Fibroblast of skin of left biceps (primary cell): ENCODE measurements at places on chromosomes 13 and 19.

DNA sequence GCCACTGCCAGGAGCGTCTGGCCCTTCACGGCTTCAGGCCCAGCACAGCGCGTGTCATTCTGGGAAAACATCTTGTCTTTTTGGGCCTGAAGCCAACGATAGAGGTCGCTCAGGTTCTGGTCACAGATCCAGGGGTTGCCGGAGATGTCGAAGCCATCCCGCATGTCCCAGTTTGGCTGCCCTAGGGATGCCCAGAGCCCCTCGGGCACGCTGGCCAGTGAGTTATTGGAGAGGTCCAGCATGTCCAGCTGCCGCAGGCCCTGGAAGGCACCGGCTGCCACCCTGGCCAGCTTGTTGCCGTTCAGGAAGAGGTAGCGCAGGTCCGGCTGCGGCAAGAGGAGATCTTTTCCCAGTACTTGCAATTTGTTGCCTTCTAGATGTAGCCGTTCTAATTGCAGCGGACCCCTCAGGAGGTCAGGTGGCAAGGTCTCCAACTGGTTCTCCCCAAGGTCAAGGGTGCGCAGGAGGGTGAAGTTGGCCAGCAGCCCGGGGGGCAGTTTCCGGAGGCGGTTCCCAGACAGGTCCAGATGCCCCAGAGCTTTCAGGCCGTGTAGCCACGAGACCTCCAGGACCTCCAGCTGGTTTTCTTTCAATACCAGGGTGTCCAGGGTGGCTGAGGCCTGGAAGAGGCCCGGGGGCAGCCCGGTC, 1.8 kb downstream of the LRG1 start:
- no peak for DNase-seq

- no peak for DNase-seq
These were observed 4.5 kb upstream of the LAIR1 start for GRCh38 chr19:54369082-54369687.

DNA sequence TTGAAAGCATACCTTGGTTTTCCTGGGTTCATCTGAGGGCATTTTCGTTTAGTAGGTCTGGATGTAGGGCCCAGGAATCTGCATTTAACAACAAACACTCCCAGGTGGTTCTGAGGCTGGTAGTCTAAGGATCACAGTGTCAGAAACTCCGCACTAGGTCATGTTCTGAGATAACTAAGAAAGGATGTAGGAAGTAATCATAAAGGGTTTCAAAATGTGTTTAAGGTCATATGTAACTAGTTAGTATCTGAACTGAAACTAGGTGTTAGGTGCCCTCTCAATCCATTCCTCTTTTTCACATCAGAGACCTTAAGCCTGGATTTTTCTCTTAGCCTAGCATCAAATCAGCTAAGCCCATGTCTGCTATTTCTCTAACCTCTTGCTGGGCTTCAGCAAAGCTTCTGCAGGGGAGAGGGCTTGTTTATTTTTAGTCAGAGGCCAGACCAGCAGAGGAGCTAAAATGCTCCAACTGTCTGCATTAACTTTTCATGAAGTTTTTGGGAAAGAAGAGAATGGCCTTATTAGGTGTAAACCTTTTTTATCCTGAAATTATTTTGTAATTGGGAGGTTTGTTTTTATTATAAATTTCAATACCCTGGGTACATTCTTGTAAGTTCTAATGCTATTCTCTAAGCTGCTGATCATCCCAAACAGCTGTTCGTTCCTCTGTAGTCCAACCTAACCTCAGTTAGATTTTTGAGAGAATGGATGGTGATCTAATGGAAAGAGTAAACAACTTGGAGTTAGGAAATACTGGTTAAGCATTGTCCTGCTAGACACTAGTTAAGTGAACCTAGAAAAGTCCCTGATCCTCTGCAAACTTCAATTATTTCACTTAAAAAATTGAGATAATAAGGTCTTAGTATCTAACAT, 262.8 kb upstream of the RFC3 start:
- no peak for DNase-seq

DNA sequence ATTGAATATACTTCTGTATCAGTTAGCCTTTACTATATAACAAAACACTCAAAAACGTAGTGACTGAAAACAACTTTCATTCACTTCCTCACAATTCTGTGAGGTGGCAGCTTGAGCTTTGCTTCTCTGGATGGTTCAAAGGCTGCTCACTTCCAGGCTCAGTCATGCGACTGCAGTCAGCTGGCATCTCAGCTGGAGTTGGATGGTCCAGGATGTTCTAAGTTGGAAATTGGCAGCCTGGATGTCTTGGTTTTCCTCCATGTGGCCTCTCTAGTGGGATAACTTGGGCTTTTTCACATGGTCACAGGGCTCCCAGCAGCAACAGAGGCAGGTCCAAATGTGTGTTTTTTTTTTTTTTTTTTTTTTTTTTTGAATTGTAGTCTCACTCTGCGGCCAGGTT, 204.4 kb downstream of the LACC1 start:
- DNase-seq, result no peak

DNA sequence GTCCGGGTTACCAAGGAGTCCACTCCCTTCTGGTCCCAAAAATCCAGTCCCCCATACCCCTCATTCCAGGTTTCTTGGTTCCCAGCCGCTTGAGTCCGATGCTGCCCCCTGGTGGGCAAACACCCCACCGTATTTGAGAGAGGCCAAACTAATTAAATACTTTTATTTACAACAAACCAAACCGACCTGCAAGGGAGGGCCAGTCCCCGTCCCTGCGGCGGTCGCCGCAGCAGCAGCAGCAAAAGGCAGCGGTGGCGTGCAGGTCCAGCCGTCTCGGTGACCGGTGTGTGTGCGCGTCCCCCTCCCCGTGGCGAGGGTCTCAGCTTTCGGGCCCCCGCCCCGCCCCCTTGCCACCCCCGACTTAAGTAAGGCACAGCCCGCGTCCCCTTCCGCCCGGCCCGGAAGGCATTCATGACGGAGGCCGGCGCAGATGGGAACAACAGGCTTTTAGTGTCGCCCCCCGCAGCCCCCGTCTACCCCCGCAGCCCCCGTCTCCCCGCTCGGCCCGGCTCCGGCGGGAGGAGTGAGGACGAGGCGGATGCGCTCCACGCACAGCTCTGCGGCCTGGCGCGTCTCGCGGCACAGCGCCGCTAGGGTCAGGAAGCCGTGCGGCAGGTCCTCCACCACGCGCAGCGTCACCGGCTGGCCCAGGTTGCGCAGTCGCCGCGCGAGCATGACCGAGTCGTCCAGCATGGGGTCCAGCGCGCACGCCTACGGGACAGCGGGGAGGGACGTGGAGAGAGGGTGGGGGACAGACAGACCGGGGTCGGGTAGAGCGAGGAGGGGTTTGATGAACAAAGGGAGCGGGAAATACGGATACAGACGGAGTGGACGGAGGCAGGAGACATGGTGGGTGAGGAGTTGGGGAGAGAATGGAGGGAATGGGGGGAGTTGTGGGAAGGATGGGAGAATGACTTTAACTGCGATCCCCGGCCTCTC, 11.5 kb upstream of the CNFN start:
- no peak for DNase-seq

- no peak for DNase-seq
These were observed 3.5 kb downstream of the LYPD5 start for GRCh38 chr19:43798546-43799409.

- DNase-seq, result no peak
These were observed 617.7 kb upstream of the SLITRK1 start for GRCh38 chr13:84500016-84500415.

DNA sequence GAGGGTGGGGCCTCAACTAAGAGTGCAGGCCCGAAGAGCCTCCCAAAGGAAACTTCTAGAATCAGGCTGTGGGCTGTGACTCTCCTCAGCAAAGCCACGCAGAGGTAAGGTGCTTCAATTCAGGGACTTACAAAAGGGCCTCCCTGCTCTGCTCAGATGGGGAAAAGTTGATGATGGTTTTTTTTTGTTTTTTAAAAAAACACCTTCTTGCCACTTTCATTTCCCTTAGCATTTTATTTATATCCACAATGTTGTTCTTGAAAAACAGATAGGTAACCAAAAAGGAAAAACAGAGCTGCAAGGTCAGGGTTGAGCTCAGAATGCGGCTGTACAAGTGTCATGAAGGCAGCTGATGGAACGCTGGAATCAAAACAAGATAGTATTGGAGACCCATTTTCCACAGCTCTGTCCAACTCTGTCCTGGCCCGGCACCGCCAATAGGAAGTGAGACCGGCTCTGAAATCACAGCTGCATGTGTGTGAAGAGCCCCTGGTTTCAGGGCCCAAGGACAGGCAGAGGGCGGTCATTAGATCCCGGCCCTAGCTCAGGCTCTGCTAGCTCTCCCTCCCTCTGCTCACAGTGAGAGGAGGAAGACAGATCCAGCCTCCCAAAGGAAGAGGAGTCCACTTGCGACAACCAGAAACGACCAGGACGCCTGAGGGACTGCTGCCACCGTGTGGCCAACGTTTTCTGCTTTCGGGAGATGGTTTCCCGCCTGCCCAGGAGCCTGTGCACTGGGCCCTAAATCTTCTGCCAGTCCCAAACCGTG, 58.3 kb downstream of the KLF2 start:
- DNase-seq, result peak; percentile 42

- DNase-seq, result no peak
These were observed 7.2 kb upstream of the CEACAM8 start for GRCh38 chr19:42601811-42602443.

DNA sequence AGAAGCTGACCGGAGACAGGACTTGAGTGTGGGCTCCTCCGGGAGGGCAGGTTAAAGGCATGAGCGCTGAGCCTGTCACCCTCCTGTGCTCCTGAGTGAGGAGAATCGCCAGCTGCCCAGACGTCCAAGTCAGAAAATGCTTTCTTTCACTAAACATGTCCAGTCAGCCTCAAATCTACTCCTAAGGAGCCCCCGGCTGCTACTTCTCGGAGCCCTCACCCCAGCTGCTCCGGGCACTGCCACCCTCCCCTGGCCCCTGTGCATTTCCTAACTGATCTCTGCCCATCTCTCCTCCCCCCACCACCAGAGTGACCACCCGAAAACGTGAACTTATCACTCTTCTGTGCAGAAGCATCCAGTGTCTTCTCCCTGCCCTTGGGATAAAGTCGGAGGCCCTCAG, 277.5 kb upstream of the SOX1 start:
- no peak for DNase-seq

DNA sequence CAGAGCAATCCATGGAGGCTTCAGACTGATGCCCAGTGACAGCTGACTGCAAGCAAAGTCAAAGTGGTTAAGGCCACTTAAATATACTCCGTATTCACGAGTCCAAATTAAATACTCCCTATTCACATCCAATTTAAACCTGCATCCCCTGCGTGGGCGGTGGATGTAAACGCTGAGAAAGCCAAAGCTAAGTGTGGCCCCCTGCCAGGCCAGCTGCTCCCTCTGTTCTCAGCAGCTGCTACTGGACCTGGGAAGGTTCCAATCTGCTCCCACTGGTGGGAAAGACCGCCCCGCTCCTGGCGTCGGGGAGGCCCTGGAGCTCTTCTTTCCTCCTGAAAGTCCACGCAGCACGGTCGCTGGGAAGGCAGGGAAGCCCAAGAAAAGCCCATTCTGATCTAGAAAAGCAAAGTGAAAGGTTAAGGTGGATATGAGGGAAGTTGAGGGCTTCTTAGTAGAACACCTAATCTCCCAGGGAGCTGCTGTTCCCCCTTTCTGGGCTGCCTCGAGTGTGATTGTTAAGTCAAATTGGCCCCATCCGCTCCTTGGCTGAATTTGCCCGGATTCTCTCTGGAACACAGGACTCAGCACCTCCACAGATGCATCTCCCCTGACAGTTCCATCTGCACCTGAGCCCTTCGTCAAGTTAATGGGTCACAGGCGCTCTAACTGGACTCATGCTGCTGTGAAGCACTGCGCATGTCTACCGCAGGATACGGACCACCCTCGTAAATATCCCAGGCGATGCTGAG, 205.5 kb downstream of the USP12 start:
- DNase-seq, result no peak

DNA sequence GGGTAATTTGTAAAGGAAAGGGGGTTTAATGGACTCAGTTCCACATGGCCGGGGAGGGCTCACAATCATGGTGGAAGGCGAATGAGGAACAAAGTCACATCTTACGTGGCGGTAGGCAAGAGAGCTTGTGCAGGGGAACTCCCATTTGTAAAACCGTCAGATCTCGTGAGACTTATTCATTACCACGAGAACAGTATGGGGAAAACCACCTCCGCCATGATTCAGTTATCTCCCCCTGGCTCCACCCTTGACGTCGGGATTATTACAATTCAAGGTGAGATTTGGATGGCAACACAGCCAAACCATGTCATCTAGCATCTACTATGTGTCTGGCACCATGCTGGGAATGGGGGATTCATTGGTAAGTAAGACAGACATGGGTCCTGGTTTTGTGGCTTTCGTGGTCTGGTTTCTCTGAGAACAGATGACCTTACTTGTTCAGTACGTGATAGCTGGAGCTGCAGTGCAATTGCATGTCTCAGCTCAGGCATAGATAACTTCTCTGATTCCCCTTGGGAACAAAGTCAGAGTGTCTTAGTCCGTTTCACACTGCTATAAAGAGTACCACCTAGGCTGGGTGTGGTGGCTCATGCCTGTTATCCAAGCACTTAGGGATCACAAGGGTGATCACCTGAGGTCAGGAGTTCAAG, 8.3 kb downstream of the ZNF554 start:
- no peak for DNase-seq

DNA sequence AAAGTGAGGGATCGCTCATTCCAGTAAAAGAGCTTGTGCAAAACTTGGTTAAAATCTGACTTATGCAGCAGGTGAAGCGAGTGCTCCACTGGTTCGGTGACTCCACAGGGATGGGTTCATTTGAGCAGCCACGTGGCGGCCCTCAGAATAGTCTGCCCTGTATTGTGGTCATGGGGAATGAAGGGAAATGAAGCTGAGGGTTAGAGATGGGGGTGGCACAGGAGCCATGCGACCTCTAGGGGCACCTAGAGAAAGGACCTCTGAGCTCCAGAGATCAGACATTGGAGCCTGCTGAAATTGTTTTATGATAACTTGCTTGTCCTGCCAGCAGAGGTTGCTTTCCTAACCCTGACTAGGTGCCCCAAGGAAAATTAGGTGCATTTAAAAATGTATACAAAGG, 26.6 kb downstream of the CBY2 start:
- no peak for DNase-seq

GRCh38 chr13:62908321-62908720, 1492.7 kb upstream of the PCDH20 start:
- DNase-seq, result no peak

DNA sequence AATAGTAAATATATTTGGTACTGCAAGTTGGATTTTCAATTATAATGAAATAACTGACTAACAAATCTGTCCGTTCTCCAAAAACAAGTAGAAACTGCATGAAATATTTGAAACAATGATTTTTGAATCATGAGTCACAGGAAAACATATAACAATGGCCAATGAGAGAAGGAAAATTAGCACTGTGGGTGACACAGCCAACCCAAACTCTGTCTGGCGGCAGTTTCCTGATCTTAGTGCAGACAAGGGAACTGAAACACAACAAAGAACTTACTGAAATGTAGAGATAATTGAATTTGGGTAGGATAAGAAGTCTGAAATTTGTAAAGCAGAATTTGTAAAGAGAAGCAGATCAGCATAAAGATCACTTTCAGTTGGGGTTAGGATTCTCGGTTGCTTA, 2743.3 kb upstream of the PCDH20 start:
- DNase-seq, result peak; percentile 36

- no peak for DNase-seq
These were observed 3.2 kb upstream of the LGALS13 start for GRCh38 chr19:39599116-39599515.
